ENCODE measurements at places on chromosomes 11 and 22.

GRCh38 chr11:65421794-65422632 is 585 bp upstream of the NEAT1 start:
- DNase-seq: peak; percentile 93

GRCh38 chr11:14973621-14974514 is 1.7 kb upstream of the CALCA start:
- DNase-seq: peak; percentile 10

GRCh38 chr22:28034760-28035401 is 115.8 kb upstream of the PITPNB start:
- peak; percentile 36 for DNase-seq

- no peak for DNase-seq
Observed at GRCh38 chr11:15146271-15147003, 31.7 kb downstream of the INSC start.

DNA sequence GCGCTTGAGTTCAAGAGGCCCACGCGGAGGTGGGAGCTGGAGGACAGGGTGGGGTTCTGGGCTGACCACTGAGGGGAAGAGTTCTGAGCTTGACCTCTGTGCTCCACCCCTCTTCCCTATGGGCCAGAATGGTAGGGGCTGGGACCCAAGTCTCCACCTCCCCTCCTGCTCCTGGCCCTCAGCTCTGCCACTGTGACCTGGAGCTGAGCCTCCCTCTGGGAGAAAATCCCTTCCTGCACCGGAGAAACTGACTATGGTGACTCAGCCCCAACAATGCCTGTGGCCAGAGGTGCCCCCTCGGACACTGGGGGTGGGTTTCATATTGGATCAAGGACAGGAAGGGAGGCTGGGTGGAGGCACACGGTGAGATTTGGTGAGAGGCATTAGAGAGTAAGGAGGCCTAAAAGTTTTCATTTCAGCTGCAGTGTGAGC is 23.0 kb downstream of the RELT start:
- no peak for DNase-seq

- DNase-seq: no peak
Observed at GRCh38 chr11:112967082-112967481, 5.9 kb downstream of the NCAM1 start.

All from CD4-positive, alpha-beta T cell treated with Interleukin-6 for 4 hours (primary cell).